ENCODE measurements at places on chromosomes 5 and 9. TPM values are rescaled to one million over a fixed set of nuclear protein-coding genes. Genes with fewer than 3 reads are reported as not detected.

PCDHB9 gene
- total RNA-seq = 14.5 TPM

SLC22A4 gene
- total RNA-seq = 2.2 TPM

NRG2 gene
- total RNA-seq = 2.8 TPM

GRCh38 chr5:179764056-179764455, 29.7 kb upstream of the LTC4S start:
- H3K27me3 ChIP-seq = no peaks in the 10 kb centered on the region
- peaks cover 47% of the 10 kb centered on the region for H3K4me1 ChIP-seq
- no peak overlapping the region for H3K4me3 ChIP-seq
- peaks cover 15% of the 10 kb centered on the region for H3K36me3 ChIP-seq
- H3K27ac ChIP-seq = peak overlapping the region; percentile 94

GRCh38 chr9:96413302-96414221, 4.6 kb downstream of the ZNF367 start:
- no peak for DNase-seq
- peaks cover 15% of the 10 kb centered on the region for H3K4me1 ChIP-seq
- H3K36me3 ChIP-seq = no peaks in the 10 kb centered on the region
- no peaks in the 10 kb centered on the region for H3K27me3 ChIP-seq
- H3K27ac ChIP-seq = peak overlapping the region; percentile 77
- no peak overlapping the region for H3K4me3 ChIP-seq

GRCh38 chr9:117706421-117707116, 2.4 kb downstream of the TLR4 start:
- no peaks in the 10 kb centered on the region for H3K4me1 ChIP-seq
- no peak for DNase-seq
- peaks cover 13% of the 10 kb centered on the region for H3K27me3 ChIP-seq
- no peak overlapping the region for H3K4me3 ChIP-seq
- H3K27ac ChIP-seq = no peak overlapping the region

DNA sequence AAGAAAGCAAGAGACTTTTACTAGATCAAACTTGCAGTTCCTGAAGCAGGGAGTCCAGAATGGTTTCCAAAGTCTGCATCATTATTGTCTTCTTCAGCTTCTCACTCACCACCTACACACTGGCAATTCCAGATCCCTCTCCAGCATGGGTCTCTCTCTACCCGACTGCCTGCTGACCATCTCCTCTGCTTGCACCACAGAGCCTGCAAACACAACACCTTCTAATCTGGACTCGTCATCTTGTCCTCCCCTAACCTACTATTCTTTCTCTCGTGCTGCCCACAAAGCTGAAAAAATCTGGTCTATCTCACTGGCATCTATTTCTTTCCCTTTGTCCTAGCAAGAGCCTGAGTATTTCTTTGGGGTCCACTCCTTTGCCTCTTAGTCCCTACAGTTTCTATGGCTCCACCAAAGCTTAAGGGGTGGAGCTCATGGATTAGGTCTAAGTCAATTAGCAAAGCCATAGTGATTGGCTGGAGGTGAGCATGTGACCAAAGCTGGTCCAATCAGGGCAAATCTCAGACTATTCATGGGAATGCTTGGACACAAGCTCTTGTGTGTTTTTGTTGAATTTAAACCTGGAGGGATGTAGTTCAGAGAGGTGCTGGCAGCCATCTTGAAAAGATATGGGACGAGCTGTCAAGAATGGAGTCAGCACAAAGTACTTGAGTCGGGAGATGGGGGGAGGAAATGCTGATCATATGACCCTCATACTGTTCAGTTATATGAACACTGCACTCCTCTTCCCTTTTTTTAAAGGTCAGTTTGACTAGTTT, 63.5 kb downstream of the GALNT12 start:
- H3K4me3 ChIP-seq = no peak overlapping the region
- H3K27ac ChIP-seq = no peak overlapping the region
- DNase-seq = no peak
- peaks cover 18% of the 10 kb centered on the region for H3K27me3 ChIP-seq

CARTPT gene
- not detected for total RNA-seq

DNA sequence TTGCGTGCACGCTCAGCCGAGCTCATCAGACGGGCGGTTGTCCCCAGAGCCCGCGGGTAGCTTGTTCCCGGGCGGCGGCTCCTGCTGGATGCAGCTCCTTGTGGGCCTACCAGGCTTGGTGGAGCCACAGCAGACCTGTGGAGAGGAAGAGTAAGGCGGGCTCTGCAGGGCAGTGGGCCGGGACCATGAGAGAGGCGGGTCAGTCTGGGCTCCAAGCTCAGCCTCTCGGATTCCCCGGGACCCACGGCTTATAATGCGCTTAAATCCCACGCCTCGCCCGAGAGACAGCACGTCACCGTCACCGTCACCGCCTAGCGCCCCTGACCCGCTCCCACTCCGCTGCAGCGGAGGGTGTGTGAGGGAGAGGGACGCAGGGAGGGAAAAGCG, 1.9 kb upstream of the ANKRD18A start:
- H3K36me3 ChIP-seq = no peaks in the 10 kb centered on the region
- peaks cover 74% of the 10 kb centered on the region for H3K27me3 ChIP-seq
- H3K4me1 ChIP-seq = peaks cover 12% of the 10 kb centered on the region
- no peak for DNase-seq
- peak overlapping the region; percentile 68 for H3K4me3 ChIP-seq

DNA sequence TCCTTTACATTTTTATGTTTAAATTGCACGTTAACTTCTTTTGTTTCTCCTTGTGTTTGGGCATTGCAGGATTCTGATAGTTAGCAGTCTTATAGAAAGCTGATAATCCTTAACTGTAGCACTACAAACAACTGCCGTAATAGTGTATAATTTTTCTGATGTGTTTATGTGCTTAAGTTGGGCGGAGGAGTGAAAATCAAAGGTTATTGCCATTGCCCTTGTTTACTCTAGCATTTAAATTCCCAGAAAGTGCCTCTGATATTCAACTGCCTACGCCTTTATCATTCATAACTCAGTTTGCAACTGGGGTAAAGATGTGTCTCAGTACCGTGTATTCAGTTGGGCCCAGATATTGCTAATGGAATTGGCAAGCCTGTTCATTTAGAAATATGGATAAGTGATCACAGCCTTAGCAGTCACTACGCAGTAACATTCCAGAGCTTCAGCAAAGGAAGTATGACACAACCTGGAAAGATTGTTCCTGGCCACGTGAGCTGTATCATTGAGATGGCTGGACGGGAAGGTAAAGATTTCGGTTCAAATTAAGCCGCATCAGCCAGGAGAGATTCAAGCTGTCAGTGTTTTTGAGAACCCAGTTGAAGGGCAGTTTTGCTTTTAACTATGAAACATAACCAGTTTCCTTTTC, 28.1 kb upstream of the LRRTM2 start:
- no peak for DNase-seq
- no peak overlapping the region for H3K4me3 ChIP-seq
- H3K4me1 ChIP-seq = peaks cover 15% of the 10 kb centered on the region
- peaks cover 62% of the 10 kb centered on the region for H3K36me3 ChIP-seq
- no peaks in the 10 kb centered on the region for H3K27me3 ChIP-seq

GRCh38 chr9:124356745-124357390, 58.4 kb downstream of the PSMB7 start:
- H3K4me3 ChIP-seq = no peak overlapping the region

NIPSNAP3A gene
- 25.1 TPM for total RNA-seq

GRCh38 chr5:157767689-157768088, 24.2 kb downstream of the LSM11 start:
- no peak for DNase-seq
- no peaks in the 10 kb centered on the region for H3K36me3 ChIP-seq

TMEM252 gene
- total RNA-seq = not detected

PDLIM4 gene
- total RNA-seq = 48.8 TPM

- H3K36me3 ChIP-seq = peaks cover 29% of the 10 kb centered on the region
- DNase-seq = no peak
- peak overlapping the region; percentile 29 for H3K27ac ChIP-seq
- H3K27me3 ChIP-seq = no peaks in the 10 kb centered on the region
- no peak overlapping the region for H3K4me3 ChIP-seq
- peaks cover 24% of the 10 kb centered on the region for H3K4me1 ChIP-seq
These were observed 46.8 kb downstream of the APTX start for GRCh38 chr9:32954642-32955041.

- no peak overlapping the region for H3K4me3 ChIP-seq
- no peaks in the 10 kb centered on the region for H3K27me3 ChIP-seq
- peak; percentile 73 for DNase-seq
These were observed 639.0 kb downstream of the CCDC171 start for GRCh38 chr9:16191691-16192402.

- no peak overlapping the region for H3K27ac ChIP-seq
These were observed 11.5 kb downstream of the TMEM171 start for GRCh38 chr5:73131711-73132425.

DNA sequence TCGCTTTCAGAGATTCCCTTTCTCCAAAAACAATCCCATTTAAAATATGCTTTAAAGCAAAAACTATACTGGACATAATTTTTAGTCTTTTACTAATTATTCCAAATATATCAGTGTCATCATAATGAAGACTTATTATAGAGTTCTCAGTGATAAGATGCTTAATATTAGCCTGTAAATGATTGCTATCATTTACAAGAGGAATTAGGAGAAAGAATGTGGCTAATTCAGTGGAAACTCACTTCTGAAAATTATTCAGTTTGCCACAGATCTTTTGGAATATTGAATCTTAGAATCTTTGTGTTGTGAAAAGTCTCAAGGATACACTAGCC, 24.7 kb upstream of the GLRX start:
- H3K4me3 ChIP-seq = no peak overlapping the region
- H3K4me1 ChIP-seq = peaks cover 9% of the 10 kb centered on the region
- DNase-seq = no peak
- H3K27ac ChIP-seq = no peak overlapping the region
- H3K27me3 ChIP-seq = peaks cover 2% of the 10 kb centered on the region

- DNase-seq = no peak
- H3K4me3 ChIP-seq = no peak overlapping the region
- H3K27ac ChIP-seq = no peak overlapping the region
- H3K36me3 ChIP-seq = no peaks in the 10 kb centered on the region
These were observed 7.0 kb upstream of the LHX2 start for GRCh38 chr9:124004593-124004992.

- H3K27ac ChIP-seq = no peak overlapping the region
- DNase-seq = no peak
- no peaks in the 10 kb centered on the region for H3K27me3 ChIP-seq
- H3K4me1 ChIP-seq = no peaks in the 10 kb centered on the region
These were observed 71.2 kb upstream of the CNTLN start for GRCh38 chr9:17063535-17064135.
